ENCODE measurements at places on chromosomes 16 and 17.

GRCh38 chr17:65688307-65688706 is 126.9 kb upstream of the AXIN2 start:
- no peak for DNase-seq

DNA sequence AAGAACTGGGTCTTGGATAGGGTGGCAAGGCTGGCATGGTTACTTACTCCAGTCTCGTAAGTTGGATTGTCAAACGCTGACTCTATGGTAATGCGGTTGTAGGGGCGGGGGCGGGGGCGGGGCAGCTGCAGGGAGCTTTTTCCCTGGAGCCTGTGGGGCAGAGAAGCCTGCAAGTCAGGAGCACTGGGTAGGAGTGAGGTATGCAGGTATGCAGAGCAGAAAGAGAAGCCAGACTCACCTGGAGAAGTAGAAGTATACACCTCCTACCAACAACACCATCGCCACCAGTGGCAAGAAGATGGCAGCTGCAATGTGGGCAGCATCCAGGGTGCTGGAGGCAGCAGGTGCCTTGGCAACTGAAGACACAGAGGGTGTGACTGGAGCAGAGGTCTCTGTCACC is 4.8 kb upstream of the PHF12 start:
- DNase-seq, result no peak

GRCh38 chr16:53091466-53092211 is 36.8 kb downstream of the CHD9 start:
- DNase-seq, result no peak

GRCh38 chr17:4124999-4125398 is 17.8 kb downstream of the ZZEF1 start:
- no peak for DNase-seq

DNA sequence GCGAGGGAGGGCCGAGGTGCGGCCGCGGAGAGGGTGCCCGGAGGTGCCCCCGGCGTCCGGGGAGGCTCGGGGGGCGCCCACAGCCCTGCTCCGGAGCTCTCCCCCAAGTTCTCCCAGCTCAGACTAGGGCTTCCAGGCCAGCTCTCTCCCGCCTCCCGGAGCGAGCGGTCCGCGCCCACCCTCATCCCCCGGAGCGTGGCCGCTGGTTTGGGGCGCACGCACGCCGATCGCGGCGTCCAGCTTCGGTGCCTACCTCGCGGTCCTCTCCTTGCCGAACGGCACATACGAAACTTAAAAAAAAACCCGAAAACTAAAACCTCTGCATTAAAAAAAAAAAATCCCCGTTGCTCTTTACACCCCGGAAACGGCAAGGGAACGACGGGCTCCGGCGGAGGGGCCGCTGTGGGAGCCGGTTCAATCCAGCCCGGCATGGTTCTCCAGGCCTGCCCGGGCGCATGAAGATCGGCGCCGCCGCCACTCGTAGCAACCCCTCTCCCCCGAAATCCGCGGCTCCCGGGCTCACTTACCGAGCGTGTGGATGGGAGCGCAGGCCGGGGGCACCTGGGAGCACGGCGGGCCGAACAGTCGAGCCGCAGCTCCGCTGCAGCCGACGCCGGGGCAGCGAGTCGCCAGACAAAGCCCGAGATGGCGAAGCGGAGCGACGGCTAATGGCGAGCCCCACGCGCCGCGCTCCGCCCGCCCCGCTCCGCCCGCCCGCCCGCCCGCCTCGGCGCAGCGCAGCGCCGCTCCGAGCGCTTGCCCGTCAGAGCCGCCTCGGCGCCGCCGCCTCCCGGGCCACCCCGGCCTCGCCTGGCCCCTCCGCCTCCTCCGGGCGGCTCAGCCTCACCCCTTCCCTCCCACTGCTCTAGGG is 973 bp upstream of the UBTF start:
- DNase-seq, result no peak

GRCh38 chr17:73105431-73105830 is 12.9 kb upstream of the SLC39A11 start:
- DNase-seq, result no peak

DNA sequence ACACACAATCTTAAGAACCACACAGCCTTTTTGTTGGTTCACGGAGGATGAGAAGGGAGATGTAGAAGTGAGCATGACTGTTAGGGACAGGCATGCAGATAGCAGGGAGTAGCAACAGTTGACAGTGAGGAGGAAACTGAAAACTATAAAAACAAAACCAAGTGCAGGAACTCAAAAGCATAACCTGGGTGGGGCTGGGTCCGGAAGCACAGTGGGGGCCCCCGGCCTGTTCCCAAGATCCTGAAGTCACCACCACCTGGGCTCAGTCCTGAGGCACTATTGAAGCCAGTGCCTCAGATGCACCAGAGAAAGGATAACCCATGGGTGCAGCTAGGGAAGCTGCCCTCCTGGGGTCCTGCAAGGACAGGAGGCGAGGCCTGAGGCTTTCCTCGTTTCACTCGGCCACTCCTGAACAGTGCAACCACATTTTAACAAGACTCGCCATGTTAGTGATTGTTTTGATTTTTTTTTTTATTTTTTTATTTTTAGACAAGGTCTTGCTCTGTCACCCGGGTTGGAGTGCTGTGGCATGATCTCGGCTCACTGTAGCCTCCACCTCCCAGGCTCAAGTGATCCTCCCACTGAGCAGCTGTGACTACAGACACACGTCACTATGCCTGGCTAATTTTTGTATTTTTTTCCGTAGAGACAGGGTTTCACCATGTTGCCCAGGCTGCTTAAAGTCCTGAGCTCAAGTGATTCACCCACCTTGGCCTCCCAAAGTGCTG is 27.7 kb upstream of the CBX4 start:
- no peak for DNase-seq

DNA sequence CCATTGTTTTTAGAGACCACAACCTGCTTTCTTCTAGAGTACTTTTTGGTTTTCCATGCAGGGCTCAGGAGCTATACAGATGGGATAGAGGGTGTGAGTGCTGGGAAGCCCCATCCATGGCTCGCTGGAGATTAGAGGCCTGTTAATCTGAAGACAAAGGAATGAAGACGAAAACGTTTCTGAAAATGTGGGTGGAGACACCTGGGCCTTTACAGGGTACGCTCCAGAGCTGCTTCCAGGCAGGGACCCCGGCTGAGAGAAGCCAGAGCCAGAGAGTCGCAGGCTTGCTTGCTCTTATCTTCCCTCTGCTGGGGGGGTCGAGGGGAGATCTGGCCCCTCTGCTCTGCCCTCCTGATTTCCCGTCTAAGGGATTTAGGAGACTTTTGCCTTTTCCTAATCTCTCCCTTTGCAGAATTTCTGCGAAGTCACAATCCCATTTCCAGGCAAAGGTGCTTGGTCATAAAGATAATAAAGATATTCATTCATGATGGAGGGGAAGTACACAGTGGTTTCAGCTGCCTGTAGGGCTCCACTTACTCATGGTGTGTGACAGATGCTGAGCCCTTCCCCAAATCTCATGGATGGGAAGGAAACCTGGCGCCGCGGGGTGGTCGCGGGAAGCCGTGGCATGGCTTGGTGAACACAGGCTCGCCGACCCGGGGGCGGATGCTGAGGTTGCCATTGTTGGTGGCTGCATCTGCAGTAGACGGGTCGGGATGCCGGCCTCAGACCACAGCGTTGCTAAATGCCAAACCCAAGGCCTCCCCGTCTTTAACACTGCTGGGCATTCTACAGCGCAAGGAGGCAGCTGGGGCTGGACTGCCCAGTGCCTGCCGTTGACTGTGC is 4.8 kb upstream of the SOCS3 start:
- DNase-seq, result no peak

DNA sequence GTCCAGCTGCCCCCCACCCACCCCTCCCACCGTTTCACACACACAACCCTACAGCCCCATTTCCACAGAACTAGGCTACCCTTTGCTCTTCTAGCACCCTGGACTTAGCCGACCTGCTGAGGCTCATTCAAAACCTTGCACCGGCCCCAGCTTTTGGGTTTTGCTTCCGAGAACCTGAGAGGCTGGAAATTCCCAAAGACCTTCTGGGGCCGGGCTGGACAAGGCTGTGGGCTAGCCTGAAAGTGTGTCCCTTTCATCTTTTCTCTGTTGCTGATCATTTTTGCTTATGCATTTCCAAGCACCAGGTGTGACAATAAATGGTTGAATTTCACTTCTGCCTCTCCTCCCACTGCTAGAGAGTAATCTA is 139.0 kb downstream of the DNAH9 start:
- no peak for DNase-seq

GRCh38 chr17:39170109-39170508 is 4.1 kb upstream of the ARL5C start:
- DNase-seq, result no peak

- DNase-seq, result no peak
Measured at GRCh38 chr16:84550096-84550495, 45.6 kb upstream of the MEAK7 start.

GRCh38 chr17:80449930-80450576 is 26.4 kb downstream of the NPTX1 start:
- no peak for DNase-seq

- no peak for DNase-seq
Measured at GRCh38 chr16:68768771-68769170, 31.7 kb downstream of the CDH1 start.

DNA sequence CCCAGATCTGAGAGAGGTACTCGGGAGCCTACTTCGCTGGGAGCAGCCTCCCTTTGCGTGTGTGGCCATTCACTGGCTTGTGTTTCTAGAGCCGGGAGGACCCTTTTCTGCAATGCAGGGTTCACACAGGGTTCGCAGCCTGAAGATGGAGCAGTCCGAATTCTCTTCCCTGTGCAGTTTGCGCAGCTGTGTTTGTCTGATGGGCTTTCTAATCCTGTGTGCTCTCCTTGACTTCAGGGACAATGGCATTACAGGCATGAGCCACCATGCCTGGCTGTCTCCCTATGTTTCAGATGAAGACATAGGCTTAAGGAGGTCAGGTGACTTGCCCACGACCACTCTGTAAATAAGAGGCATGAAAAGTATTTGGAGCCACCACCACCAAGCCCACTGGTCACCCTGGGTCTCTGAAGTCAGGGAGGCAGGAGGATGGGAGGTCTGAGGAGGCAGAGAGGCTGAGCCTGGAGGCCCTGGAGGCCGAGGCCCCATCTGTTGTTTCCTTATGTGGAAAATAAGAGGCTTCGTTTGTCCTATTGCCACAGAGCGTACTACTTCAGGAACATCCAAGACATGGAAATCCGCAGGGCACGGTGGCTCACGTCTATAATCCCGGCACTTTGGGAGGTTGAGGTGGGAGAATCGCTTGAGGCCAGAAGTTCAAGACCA is 5.0 kb upstream of the STH start:
- no peak for DNase-seq

DNA sequence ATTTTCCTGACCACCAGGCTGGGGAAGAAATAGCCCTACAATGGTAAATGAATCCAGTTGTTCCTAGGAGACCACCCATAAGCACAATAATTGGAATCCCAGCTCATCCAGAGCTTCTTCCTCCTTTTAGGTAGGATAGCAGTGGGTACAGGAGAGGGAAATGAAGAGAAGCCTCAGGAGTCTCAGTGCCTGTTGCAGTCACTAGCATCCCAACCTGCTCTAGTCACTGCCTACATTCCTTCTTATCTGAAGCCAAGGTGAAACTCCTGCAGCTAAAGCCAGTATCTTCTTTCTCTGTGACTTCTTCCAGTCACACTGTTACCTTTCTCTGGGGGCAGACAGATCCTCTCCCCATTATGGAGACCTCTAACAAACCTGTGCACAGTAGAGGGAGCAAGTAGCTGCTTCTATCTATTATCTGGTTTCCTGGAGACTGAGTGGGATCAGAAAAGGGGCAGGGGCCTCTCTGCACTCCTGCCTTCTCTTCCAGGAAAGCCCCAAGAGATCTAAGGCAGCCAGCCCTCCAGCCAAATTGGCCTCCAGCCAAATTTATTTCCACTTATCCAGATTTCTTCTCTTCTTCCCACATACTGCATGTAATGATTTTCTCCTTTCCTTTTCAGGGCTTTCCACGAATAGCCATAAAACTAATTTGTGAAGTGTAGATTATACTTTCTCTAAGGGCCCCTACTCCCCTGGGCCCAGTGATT is 85.5 kb downstream of the SSH2 start:
- DNase-seq, result no peak

GRCh38 chr16:85441189-85441889 is 171.8 kb upstream of the GSE1 start:
- no peak for DNase-seq

DNA sequence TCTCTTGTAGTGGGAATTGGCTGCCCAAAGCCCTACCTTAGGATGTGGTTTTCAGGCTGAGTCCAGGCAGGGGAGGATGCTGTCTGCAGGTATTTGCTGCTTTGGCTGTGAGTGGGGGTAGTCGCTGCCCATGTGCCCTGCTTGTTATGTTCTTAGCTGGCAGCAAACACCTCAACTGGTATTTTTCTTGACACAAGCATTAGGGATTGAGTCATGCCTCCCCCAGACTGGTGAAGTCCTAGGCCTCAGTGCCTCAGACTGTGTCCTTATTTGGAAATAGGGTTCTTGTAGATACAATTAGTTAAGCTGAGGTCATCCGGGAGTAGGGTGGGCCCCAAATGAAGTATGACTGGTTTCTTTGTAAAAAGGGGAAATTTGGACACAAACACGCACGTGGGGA is 808.3 kb upstream of the EEF2KMT start:
- no peak for DNase-seq

DNA sequence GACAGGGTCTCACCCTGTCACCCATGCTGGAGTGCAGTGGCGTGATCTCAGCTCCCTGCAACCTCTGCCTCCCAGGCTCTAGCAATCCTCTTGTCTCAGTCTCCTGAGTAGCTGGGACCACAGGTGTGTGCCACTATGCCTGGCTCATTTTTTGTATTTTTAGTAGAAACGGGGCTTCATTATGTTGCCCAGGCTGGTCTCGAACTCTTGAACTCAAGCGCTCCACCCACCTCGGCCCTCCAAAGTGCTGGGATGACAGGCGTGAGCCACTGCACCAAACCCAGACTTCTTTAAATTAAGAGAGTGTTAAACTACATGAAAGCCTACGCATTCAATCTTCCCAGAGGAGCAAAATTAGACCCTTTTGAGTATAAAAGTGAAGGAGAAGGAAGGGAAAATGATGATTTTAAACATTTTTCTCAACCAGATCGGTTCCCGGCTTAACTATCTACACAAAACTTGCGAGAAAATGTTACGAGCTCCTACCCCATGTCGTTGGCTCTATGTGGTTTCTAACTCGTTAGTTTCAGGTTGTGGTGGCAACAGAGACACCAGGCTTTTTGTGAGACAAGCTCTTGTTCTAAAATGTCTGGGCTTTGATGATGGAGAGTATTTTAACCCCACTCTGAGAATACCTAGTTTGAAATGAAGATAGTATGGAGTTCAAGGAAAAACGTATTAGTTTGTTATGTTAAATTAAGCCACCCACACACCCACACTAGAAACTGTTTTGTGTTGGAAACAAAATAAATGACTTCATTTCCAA is 26.3 kb downstream of the STAT5B start:
- DNase-seq, result peak; percentile 21

DNA sequence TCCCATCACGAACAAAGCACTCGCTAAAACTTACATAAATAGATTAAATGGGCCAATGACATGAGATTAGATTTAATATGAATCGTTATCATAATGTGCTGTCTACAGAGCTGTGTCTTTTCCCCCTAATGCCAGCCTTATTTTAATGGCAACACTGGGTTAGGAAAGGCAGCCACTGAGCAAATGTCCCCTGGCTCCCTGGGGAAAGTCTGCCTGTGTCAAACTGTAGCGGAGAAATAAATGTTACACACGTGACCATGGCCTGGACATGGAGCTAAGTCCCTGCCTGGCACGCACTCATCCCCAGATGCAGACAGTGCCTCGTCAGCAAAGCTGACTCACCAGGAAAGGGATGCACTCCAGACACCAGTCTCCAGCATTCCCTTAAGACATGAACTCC is 61.3 kb upstream of the SDK2 start:
- no peak for DNase-seq

- DNase-seq, result no peak
Measured at GRCh38 chr16:11217651-11218603, 38.1 kb downstream of the SOCS1 start.

GRCh38 chr16:6446370-6446769 is 886.3 kb upstream of the RBFOX1 start:
- DNase-seq, result no peak

All from activated T-helper 1 cell treated with anti-CD3 and anti-CD28 coated beads, Interleukin-2, amount 50 U/mL, for 16 hours (primary cell).